ENCODE measurements at places on chromosomes 11 and 22.
A peak's percentile ranks its signal among the peaks of the same experiment; 100 is the strongest.

DNA sequence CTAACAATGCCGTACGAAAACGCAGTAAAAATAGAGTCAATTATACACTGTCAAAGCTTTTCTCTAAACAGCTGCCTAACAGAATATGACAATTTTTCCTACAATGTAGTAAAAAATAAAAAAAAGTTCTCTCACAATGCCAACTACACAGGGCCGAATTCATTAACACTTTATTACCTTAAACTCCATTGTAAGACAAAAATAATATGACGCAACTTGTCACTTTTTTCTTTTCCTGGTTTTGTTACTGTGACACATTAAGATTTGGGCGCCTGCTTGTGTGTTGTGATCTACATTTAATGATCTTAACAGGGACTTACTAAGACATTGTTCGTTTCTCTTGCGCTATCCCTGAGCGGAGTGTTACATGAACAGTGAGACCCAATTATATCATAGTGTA is 204.1 kb downstream of the INSC start:
- no peak for DNase-seq

DNA sequence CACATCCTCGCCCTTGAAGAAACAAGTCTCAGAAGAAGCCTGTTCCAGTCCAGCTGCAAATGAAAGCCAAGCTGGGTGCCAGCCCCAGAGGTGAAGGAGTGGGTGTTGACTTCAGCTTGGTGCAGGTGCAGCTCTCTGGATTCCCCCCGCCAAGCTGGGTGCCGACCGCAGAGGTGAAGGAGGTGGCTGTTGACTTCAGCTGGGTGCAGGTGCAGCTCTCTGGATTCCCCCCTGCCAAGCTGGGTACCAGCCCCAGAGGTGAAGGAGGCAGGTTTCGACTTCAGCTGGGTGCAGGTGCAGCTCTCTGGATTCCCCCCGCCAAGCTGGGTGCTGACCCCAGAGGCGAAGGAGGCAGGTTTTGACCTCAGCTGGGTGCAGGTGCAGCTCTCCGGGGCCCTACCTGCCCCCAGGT is 1234.0 kb downstream of the TBC1D22A start:
- DNase-seq, result peak; percentile 21

DNA sequence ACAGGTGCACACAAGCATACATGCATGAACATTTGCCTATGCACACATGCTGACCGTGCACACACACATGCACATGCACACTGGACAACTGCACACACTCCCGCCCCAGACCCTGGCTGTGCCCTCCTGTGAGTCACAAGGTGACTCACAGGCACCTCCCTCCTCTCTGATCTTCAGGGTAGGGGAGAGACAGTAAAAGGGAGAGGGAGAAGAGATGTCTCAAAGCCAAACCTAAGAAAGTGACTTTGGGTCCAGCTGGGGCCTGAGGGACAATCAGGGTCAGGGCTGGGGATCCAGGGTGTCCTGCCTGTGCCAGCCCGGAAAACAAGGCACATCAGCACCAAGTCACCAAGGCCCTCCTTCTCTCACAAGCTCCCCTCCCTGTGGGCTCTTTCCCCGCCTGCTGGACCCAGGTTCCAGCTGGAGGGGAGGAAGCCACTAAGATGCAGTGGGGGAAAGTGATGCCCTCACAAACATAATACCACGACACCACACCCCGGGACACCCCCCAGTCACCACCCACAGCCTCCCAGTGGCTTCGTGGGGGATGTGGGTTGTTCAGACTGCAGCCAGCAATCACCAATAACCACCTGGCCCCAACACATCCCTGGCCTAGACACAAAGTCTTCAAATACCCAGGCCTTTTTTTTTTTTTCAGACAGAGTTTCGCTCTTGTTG is 39.3 kb downstream of the PDGFB start:
- peak; percentile 53 for DNase-seq

DNA sequence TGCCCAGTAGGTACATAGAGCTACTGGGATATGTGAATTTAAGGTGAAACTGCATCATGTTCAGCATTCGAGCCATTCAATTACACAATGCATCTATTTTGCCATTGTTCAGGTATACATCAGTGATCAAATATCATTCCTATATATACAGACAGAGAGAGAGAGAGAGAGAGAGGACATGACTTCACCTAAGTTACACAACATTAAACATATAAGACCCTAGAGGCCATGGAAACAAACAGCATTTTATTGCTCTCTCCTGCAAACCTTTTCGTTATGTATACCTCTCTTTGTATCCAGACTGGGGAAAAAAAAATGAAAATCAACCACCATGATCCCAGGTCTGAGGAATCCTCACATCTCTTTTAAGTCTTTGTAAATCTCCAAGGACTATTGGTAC is 1829.1 kb downstream of the LRRC4C start:
- DNase-seq, result no peak

GRCh38 chr11:128956401-128957201 is 13.9 kb upstream of the TP53AIP1 start:
- peak; percentile 42 for DNase-seq

GRCh38 chr22:42066937-42067336 is 3.7 kb downstream of the NAGA start:
- no peak for DNase-seq

- DNase-seq, result no peak
Observed at GRCh38 chr11:130220311-130221035, 60.9 kb downstream of the ST14 start.

DNA sequence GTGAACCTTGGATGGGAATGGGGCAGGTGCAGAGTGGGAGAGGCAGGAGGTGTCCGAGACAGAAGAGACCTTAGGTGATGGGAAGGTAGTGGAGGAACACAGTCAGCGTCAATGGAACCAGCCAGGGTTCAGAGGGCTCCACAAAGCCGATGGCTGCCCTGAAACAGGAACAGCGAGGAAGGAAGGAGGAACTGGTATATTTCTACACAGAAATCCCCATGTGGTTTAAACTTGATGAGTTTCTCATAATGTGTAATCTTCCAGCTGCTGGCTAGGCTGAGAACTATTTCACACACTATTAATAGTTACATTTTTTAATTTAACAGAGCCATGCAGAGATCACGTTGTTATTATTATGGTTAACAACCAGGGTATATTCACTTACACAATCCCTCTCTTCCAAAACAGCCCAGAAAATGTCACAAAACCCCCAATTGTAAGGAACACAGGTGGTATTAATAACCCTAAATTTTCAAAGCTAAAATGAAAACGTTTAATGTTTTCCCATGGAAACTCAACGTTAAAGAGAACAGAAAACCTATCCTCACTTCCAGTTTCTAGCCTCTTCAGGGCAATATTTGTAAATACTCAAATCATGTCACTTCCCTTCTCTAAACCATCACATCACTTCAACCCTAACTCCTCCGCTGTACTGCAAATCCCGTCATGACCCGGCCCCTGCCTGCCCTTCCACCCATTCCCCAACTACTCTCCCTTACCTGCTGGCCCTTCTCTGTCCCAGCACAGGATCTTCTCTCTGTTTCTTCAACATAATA is 74.5 kb upstream of the ARFGAP3 start:
- DNase-seq, result no peak

GRCh38 chr11:61895046-61895717 is 3.8 kb upstream of the FADS3 start:
- DNase-seq, result no peak

- DNase-seq, result no peak
Observed at GRCh38 chr11:94106716-94107115, 21.9 kb upstream of the PANX1 start.

GRCh38 chr11:116881143-116881542 is 43.7 kb upstream of the APOA1 start:
- DNase-seq, result no peak

DNA sequence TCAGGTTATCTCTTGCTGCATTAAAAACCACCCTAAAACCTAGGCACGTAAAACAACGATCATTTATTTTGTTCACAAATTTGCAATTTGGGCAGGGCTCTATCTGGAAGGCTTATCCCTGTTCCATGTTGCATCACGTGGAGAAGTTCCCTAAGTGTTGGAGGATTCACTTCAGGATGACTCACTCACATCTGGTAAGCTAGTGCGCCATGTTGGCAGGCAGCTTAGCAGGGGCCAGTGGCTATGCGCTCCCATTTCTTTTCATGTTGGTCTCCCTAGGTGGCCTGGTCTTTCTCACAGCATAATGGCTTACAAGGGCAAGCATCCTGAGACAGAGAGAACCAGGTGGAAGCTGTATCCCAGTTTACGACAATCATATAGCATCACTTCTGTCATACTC is 226.8 kb downstream of the BLID start:
- DNase-seq, result no peak

- DNase-seq, result no peak
Observed at GRCh38 chr11:102831489-102832440, 11.6 kb downstream of the MMP3 start.

DNA sequence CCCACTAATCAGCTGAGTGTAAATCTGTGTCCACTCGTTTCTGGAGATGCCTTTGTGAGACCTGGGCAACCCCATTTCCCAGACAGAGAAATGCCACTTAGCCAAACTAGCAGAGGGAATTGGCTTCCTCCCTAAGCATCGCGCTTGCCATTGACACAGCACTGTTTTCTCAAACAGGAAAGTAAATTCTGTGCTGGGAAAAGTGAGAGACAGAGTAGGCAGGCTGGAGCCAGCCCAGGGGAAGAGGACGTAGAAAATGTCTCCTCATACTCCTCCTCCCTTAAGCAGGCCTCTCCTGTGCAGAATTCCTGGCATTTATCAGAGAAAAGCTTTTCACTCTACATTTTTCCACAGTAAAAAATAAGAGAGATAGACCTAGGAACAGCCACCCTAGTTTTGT is 99.1 kb upstream of the AMOTL1 start:
- DNase-seq, result no peak

- DNase-seq, result no peak
Observed at GRCh38 chr11:1618231-1618630, 3.7 kb downstream of the KRTAP5-4 start.

- no peak for DNase-seq
Observed at GRCh38 chr22:47794851-47795250, 1032.4 kb downstream of the TBC1D22A start.

GRCh38 chr11:77340501-77340900 is 39.0 kb upstream of the GDPD4 start:
- no peak for DNase-seq

DNA sequence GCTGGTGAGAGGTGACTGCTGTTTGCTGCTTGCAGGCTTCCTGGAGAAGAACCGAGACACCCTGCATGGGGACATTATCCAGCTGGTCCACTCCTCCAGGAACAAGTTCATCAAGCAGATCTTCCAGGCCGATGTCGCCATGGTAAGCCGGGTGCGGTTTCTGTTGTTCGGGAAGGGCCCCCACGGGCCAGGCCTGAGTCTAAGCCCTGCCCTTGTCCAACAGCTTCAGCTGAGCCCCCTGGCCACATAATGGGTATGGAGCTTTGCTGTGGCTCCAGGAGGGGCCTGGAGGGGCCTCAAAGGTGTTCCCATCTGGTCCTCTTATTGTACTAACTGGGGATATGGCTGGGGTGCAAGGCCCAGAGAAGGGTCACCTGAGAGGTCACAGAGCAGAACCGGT is 38.0 kb downstream of the MYO7A start:
- no peak for DNase-seq

DNA sequence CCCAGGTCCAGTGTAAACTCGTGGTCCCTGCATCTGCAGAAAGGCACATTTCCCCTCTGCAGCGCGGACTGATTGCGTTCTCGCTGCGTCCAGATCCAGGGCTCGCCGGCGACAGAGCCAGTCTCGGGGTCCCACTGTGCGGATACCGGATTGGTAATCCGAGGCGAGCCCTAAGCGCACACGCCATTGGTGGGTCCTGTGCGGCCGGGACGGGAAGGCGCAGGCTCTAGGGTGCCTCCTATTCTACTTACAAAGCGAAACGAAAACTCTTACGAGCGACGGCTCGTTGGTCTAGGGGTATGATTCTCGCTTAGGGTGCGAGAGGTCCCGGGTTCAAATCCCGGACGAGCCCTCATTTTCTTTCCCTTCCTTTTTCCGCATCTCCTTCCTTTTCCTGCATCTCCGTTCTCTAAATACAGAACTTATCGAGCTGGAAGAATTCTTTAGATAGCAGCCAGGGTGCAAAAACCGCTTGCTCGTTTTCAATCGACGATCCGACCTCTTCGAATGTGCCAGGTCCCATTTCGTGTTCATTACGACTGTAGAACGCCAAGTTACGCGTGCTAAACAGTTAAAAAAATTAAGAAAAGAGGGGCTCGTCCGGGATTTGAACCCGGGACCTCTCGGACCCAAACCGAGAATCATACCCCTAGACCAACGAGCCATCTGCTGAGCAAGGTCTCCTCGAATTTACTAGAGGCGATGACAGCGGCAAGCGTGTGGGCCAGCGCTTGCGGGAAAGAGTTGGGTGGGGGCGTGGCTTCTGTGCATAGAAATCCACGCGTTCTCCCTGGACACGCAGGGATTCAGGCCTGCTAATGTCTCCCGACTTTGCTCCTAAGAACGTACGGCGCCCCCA is 29.2 kb upstream of the WNT11 start:
- DNase-seq, result peak; percentile 89

GRCh38 chr22:24145446-24146193 is 35.7 kb upstream of the SUSD2 start:
- no peak for DNase-seq

DNA sequence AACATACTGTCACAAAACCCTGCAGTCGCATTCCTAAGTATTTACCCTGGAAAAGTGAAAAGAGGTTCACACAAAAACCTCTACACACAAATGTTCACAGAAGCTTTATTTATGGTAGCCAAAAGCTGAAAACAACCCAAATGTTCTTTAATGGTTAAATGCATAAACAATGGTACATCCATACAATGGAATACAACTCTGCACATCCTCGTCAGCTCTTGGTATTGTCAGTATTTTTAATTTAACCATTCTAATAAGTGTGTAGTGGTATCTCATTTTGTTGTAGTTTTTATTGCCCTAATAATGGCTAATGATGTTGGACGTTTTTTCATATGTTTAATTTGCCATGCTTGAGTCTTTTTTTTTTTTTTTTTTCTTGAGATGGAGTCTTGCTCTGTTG is 99.4 kb downstream of the ATXN10 start:
- no peak for DNase-seq

- peak; percentile 39 for DNase-seq
Observed at GRCh38 chr22:50186761-50187523, 1.2 kb downstream of the TRABD start.

DNA sequence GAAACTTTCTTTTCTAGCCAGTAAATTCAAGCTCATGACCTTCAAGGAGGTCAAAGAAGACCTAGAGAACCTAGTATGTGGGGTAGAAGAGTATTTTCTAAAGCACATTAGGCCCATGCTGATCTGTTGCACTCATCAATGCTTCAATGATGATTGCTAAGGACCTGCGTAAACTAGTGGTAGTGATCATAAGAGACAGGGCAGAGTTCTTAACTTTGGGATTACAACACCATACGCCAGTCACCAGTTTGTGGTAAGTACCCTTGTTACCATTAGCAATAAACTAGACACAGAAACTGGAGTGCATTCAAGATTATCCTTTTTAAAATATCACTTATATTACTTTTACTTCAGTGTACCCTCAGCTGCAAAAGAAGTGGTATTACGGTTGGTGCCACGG is 490.3 kb downstream of the BUD13 start:
- no peak for DNase-seq

DNA sequence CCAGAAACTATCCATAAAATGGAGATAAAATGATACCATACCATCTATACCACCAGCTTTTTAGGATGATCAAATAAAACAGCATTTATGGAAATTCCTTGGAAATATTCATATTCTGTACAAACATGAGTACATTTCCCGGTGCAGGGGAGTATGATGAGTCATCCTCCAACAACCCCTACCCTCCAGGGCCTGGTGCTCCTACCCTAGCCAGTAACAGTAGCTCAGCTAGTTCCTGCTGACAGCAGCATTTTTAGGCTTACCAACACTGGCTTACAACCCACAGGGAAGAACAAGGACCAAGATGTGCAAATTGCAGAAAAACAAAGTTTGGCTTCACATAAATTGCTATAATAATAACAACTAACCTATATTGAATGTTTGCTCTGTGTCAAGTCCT is 406.2 kb upstream of the CADM1 start:
- DNase-seq, result no peak

Data from DND-41 (cell line).